ENCODE measurements at places on chromosomes 11 and 22. TPM values are rescaled to one million over a fixed set of nuclear protein-coding genes. Genes with fewer than 3 reads are reported as not detected.

- DNase-seq: no peak
Measured at GRCh38 chr11:119366690-119367620, 14.5 kb downstream of the USP2 start.

- DNase-seq: no peak
Measured at GRCh38 chr11:101090679-101091270, 38.8 kb downstream of the PGR start.

DNA sequence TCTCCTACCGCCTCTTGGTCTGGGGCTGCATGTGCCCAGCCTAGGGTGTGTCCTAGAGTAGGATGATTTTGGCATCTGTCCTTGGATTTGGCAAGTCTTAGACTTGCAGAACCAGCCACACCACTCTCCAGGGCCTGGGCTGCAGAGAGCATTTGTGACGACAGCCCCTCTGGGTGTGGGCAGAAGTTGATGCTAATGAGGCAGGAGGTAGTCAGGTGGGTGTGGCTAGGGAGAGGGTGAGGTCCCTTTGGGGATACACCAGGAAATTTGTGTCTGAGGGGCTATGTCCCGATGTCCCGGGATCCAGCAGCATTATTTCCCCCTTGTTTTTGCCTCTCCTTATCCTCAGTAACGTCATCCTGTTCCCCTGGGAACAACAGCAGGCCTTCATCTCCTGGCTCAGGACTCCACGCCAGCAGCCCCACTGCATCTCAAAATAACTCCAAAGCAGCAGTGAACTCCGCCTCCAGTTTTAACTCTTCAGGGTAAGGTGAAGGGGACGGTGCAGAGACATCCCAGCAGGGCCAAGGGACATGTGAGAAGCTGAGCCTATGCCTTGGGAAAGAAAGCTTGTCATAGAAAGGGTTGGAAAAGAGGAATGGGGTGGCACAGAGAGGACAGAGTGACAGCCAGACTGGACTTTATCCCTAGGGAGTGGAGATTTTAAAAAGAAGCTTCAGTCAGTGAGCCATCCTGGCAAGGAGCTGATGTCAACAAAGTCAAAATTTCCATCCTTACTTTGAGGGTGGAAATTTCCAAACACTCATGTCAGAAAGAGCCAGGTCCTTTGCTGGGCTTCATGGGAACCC, 8.0 kb upstream of the TLCD5 start:
- peak; percentile 65 for DNase-seq

GRCh38 chr11:130523166-130523565, 74.7 kb downstream of the ADAMTS15 start:
- no peak for DNase-seq

DNA sequence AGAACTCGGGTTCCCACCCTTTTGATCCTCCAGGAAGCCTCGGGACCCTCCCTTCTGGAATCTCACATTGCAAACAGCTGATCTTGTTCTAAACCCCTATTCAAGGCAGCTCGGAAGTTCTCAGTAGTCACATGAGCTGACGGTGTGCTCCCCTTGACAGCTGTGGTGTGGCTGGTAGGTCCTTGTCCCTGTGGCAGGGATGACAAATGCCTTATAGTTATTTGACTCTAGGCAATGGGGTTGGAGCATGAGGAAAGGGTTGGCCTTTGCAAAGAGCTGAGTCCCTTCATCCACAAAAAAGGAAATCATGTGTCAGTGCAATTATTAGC, 23.6 kb downstream of the EIF4G2 start:
- no peak for DNase-seq

GRCh38 chr11:612201-612960, 3.4 kb downstream of the IRF7 start:
- DNase-seq: peak; percentile 33

DNA sequence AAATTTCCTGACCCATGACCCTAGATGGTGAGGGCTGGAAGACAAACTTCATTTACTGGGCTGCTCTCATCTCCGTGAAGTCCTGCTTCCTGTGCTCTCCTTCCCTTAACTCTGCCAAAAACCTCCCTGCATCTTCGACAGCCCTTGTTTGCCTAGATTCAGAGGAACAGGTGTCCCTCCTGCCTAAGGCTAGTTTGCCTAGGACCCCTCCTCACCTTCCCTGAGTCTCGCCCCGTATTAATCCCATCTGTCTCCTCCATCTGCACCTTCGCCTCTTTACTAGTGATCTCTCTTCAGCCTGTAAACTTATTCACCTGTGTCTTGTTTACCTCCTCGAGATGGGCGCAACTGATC, 33.1 kb downstream of the EIF3F start:
- no peak for DNase-seq

DNA sequence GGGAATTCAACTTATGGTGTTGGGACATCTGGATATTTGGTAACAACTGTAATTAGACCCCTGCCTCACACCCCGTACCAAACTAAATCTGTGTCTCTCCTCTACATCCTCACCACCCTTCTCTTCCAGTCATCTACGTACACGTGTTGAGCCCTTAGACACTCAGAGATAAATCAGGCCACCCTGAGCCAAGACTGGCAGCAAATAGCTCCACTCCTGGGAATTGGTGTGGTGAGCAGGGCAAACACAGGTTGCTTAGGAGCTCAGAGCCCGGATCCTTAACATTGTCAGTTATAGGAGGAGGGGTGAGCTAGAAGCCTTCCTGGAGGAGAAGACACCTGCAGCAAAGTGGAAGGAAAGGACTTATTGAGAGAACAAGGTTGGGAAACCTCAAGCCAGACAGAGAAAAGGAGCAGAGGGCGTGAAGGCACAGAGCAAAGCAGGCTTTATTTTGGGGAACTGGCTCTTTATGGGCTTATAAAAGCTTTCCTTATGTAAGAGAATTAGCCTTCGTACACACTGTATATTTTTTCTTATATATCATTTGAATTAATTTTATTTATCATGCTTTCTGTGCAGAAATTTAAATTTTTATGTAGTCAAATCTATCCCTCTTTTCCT, 36.9 kb upstream of the KLHL35 start:
- no peak for DNase-seq

- no peak for DNase-seq
Measured at GRCh38 chr11:116342148-116342547, 430.6 kb downstream of the BUD13 start.

DNA sequence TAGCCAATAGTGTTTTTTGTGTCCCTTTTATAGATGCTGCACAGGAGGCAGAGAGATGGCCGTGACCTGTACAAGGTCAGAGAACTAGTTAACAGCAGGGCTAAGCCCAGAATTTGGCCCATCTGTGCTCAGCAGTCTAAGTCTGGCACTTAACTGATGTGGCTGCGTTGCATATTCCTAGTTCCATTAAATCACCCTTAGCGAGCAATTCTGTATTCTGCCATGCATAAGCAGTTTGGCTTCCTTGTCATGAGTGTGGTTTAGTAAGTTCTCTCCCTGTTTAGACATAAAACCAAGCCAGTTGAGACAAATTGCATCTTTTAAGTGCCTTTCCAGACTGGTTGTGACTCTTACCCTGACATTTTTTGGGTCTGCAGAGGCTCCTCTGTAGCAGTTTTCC, 230.6 kb upstream of the TENM4 start:
- no peak for DNase-seq

DNA sequence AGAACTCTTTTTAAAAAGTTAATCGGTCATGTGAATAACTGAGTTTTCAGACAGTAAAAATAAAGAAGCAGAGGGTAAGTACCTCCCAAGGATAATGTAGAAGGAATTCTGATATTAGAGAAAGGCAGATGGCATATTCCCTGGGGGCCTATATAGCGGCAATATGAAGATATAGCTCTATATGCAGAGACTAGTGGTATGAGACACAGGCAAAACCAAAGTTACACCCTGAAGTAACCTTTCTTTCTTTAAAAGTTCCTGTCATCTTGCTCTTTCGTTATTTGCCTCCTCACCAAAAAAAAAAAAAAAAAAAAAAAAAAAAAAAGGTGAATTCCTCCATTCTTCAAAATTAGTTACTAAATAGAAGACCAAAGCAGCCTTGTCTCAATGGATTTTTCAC, 76.2 kb upstream of the ARHGAP32 start:
- DNase-seq: no peak

DNA sequence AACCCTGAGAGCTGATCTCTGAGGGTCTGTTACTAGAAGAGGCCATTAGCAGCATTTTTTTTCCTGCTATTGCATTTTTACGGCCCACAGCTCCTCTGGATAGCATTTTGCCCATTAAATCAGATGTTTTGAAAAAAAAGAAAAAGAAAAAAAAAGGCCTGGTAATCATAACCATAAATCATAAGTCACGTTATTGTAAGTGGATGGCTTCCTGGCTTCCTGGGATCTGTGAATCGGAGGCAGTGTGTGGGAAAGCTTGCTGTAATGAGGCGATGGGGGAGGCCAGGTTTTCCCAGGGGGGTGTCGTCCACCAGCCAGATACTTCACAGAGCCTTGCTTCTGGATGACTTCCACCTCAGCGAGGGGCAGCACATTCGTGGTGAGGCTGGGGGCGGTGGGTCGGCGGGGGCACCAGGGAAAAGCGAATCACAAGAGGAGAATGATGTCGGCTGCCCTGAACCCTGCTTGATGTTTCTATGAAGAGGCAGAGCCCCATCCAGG, 106.5 kb upstream of the SYT13 start:
- DNase-seq: no peak

DNA sequence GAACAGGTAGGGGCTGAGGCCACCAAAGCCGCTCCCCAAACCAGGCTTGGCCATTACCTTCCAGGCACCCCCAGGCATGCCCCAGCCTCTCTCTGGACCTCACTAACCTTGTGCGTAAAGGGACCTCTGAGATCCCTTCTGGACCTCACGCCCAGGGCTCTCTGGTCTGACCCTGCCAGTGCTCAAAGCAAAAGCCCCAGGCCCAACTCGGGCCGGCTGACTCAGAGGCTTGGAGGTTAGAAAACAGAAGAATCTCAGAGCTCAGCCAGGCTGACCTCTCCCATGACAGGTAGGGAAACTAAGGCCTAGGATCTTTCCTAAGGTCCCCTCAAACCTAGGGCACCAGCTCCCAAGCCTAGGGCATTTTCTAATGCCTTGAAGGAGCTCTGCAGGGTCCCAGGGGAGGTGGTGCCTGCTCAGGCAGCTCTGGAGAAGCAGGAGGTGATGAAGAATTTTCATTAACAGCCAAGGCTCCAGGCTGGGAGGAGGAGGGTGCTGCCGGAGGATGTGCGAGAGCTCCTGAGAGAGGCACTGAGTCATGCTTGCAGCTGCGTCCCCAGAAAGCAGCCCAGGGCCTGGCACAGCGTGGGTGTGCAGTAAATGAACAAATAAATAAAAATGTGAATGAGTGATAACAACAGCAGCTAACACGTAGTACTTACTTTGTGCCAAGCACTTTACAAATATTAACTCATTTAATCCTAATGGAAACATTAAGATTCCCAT, 25.6 kb downstream of the ARRB1 start:
- peak; percentile 85 for DNase-seq

- DNase-seq: no peak
Measured at GRCh38 chr22:29400576-29400975, 12.2 kb upstream of the AP1B1 start.

DNA sequence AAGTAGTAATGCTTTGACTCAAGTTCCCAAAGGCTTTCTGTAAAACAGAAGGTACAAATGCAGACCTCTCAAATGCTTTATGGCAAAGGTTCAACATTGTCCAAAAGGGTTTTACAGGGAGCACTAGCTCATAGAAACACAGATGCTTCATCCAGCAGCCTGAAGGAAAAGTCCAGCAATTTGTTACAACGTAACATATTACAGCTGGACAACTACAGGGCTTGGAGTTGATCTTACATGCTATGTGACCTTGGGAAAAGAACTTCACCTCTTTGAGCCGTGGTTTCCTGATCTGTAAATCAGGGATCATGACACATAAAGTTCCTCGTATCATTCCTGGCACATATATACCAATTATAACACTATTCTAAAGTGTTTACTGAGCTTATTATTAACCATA, 84.9 kb downstream of the DDIAS start:
- DNase-seq: no peak

DNA sequence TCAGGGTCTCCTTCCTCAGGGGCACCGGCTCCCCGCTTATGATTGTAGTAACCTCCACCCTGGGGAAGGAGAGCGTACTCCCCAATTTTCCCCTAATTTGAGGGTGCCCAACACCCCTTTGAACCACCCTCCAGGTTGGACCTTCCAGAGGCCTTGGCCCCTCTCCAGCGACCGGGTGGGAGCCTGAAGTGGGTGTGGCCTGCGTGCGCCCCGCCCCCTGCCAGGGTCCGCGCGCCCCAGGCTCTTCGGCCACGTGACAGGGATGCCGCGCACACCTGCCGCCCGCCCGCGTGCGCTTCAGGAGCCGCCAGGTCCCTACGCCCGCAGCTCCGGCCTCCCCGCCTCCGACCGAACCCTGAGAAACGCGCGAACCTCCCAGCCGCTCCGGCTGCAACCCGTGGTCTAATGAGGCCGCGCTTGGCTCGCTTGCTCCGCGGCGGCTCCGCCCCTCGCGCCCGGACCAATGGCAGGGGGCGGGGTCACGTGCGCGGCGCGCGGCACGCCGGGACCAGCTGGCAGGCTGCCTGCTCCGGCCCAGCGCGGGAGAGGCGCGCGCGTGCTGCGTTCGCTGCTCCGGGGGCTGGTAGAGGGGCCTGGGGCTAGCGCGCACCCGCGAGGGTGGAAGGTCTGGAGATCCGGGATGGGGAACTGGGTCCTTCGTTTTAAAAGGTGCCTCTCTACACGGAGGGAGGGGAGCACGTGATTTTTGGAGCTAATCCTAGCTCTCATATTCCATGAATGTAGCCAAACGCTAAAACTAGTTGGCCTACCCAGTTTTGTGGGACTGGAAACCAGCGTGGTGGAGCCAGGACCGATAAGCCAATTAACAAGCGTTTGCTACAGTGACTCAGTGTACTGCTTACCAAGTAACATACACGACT, at the start of gene FOXRED2:
Gene FOXRED2 (minus strand): TSS at position 404 of the 881 bp plus-strand sequence. CDS start 618 bp downstream, outside the sequence.
- DNase-seq: peak; percentile 92

GRCh38 chr11:8382436-8383053, 118.9 kb upstream of the LMO1 start:
- DNase-seq: no peak

Gene IGLL5
- 0.77 TPM for total RNA-seq

Gene KCNQ1
- total RNA-seq: 33.5 TPM

Gene OR5P2
- total RNA-seq: not detected

Gene SAA4
- not detected for total RNA-seq
